ENCODE measurements at places on chromosomes 7 and 10. TPM values are rescaled to one million over a fixed set of nuclear protein-coding genes. Genes with fewer than 3 reads are reported as not detected.
A peak's percentile ranks its signal among the peaks of the same experiment; 100 is the strongest.

Gene SLC39A12
- not detected for total RNA-seq

Gene GNGT1
- total RNA-seq: not detected

DNA sequence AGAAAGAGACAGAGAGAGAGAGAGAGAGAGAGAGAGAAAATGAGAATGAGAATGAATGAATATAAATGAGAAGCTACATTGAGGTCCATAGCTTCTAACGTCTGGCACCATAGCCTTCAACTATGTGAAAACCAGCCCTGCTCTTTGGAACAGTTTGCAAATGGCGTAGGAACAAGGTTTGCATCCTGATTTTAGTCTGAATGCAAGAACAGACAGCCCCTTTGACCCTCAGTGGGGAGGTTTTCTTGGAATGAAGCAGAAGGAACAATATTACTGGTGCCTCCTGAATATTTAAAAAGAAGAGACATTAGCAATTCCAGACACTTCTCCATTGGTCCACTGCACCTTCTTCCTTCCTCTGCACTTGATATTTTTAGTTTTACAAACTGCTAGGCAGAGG lies 23.0 kb downstream of the LHPP start:
- H3K4me1 ChIP-seq: no peaks in the 10 kb centered on the region
- no peak for DNase-seq
- H3K27me3 ChIP-seq: no peaks in the 10 kb centered on the region

Gene OPN4
- not detected for total RNA-seq

Gene TBXAS1
- 1.1 TPM for total RNA-seq

Gene PRRT4
- total RNA-seq: 0.62 TPM

DNA sequence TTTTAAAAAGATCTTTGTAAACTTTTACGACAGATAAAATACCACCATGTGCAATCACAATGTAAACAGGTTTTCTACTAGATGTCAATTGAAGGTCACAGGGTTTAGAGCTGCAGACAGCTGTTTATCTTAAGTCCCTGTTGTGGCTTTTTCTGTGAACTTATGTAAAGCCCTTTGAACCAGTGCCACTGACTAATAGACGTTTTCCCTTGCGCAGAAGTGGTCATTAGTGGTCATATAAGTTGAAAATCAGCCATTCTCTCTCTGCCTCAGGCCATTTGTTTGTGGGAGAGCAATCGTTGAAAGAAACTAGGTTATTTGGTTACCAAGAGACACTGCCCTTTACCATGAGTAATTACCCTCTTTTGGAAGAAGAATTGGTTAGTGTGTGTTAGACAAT lies 23.9 kb downstream of the CACNB2 start:
- DNase-seq: peak; percentile 85
- H3K27me3 ChIP-seq: no peaks in the 10 kb centered on the region
- H3K4me3 ChIP-seq: peak overlapping the region; percentile 31
- peak overlapping the region; percentile 77 for H3K27ac ChIP-seq
- H3K4me1 ChIP-seq: peaks cover 22% of the 10 kb centered on the region

- H3K4me1 ChIP-seq: peaks cover 4% of the 10 kb centered on the region
- H3K36me3 ChIP-seq: no peaks in the 10 kb centered on the region
- H3K27me3 ChIP-seq: no peaks in the 10 kb centered on the region
- peak; percentile 45 for DNase-seq
Observed at GRCh38 chr7:131027287-131027773, 293.3 kb upstream of the KLF14 start.

Gene FRG2B
- total RNA-seq: not detected

- no peak overlapping the region for H3K27ac ChIP-seq
- H3K36me3 ChIP-seq: no peaks in the 10 kb centered on the region
- H3K4me3 ChIP-seq: no peak overlapping the region
- peaks cover 12% of the 10 kb centered on the region for H3K27me3 ChIP-seq
- no peak for DNase-seq
Observed at GRCh38 chr10:5498791-5499492, 428 bp downstream of the CALML5 start.

GRCh38 chr7:91233212-91233611 lies 31.0 kb upstream of the FZD1 start:
- H3K4me1 ChIP-seq: peaks cover 10% of the 10 kb centered on the region
- DNase-seq: no peak
- no peaks in the 10 kb centered on the region for H3K36me3 ChIP-seq
- H3K4me3 ChIP-seq: no peak overlapping the region
- H3K27me3 ChIP-seq: no peaks in the 10 kb centered on the region

GRCh38 chr10:5806745-5807144 lies 6.5 kb downstream of the GDI2 start:
- no peaks in the 10 kb centered on the region for H3K27me3 ChIP-seq
- H3K4me3 ChIP-seq: no peak overlapping the region
- no peak overlapping the region for H3K27ac ChIP-seq
- H3K36me3 ChIP-seq: peaks cover 5% of the 10 kb centered on the region

DNA sequence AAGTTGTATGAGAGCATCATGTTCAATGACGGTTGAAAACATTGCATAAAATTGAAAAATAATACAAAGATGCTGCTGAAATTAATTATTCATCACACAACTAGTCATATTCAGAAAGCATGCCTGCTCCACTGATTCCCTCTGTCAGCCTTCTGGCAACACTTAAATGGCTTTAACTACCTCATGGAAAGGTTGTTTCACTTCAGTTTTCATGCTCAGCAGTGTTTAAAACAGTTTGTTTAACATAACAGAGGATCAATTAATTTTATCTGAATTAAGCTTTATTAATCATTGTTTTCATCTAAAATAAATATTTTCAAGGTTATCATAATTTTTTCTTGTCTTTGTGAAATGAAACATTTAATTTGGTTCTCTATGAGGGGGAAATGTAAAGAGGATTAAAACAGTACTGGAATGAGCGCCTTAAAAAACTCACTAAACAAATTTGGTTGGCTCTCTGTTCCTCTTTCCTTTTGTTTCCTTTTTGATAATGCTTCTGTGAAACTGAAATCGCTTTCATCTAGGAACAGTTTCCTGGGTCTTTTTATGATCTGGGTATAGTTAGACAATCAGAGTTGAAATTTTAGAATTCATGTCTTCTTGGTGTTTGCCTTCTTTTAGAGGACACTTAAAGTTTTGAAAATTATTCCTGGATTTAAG lies 427.4 kb downstream of the SH2D4B start:
- no peak for DNase-seq
- no peaks in the 10 kb centered on the region for H3K36me3 ChIP-seq
- H3K4me1 ChIP-seq: no peaks in the 10 kb centered on the region
- H3K27me3 ChIP-seq: no peaks in the 10 kb centered on the region
- H3K27ac ChIP-seq: no peak overlapping the region
- H3K4me3 ChIP-seq: no peak overlapping the region

Gene FOXI2
- not detected for total RNA-seq

GRCh38 chr7:96225251-96225650 lies 96.6 kb downstream of the SLC25A13 start:
- no peaks in the 10 kb centered on the region for H3K36me3 ChIP-seq
- no peak for DNase-seq
- H3K4me1 ChIP-seq: no peaks in the 10 kb centered on the region
- H3K27me3 ChIP-seq: no peaks in the 10 kb centered on the region
- H3K27ac ChIP-seq: no peak overlapping the region
- H3K4me3 ChIP-seq: no peak overlapping the region

- peak; percentile 45 for DNase-seq
- no peak overlapping the region for H3K4me3 ChIP-seq
- no peaks in the 10 kb centered on the region for H3K27me3 ChIP-seq
- no peaks in the 10 kb centered on the region for H3K36me3 ChIP-seq
- no peak overlapping the region for H3K27ac ChIP-seq
Observed at GRCh38 chr10:112732277-112732921, 217.6 kb upstream of the TCF7L2 start.

DNA sequence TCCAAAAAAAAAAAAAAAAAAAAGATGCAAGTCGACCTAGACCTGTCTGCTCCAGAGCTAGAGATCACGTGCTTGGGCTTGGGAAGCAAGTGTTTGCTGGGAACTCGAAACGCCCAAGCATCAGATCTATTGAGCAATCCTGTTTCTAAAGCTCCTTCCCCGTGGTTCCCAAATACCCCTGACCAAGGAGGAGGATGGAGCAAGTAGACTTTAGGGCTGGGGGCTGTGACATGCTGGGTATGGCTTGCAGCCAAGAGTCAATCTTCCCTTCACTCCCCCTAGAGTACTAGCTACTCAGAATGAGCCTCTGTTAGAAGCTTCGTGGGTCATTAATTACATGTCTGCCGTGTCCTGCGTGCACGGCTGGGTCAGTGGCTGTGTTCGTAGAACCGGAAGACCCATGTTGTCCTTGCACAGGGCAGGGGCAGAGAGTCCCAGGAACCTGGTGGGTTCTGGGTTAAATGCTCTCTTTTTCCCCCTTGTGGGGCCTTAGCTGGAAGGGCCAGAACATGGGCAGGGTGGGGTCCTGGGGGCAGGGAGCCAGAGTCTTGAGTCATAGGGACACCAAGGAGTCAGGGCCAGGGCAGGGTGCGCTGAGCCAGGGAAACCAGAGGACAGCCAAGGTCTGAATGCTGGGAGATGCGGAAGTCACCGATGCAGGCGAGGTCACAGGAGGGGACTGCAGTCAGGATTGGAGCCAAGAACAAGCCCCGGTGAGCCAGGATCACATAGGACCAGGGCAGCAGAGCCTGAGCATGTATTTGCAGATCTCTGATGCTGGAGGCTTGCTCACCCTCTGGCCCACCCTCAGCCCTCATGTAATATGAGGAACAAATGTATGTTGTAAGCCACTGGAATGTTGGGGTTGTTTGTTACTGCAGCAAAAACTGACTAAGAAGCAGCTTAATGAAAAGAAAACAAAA lies 34.6 kb upstream of the TPST1 start:
- H3K4me1 ChIP-seq: no peaks in the 10 kb centered on the region
- H3K4me3 ChIP-seq: no peak overlapping the region
- no peaks in the 10 kb centered on the region for H3K27me3 ChIP-seq
- H3K36me3 ChIP-seq: no peaks in the 10 kb centered on the region
- H3K27ac ChIP-seq: no peak overlapping the region
- no peak for DNase-seq

Gene PLPP4
- total RNA-seq: 44.1 TPM

- H3K27ac ChIP-seq: no peak overlapping the region
- no peak for DNase-seq
- H3K4me3 ChIP-seq: no peak overlapping the region
- H3K36me3 ChIP-seq: no peaks in the 10 kb centered on the region
- H3K27me3 ChIP-seq: no peaks in the 10 kb centered on the region
- H3K4me1 ChIP-seq: peaks cover 14% of the 10 kb centered on the region
Observed at GRCh38 chr7:69819333-69819705, 221.0 kb downstream of the AUTS2 start.

DNA sequence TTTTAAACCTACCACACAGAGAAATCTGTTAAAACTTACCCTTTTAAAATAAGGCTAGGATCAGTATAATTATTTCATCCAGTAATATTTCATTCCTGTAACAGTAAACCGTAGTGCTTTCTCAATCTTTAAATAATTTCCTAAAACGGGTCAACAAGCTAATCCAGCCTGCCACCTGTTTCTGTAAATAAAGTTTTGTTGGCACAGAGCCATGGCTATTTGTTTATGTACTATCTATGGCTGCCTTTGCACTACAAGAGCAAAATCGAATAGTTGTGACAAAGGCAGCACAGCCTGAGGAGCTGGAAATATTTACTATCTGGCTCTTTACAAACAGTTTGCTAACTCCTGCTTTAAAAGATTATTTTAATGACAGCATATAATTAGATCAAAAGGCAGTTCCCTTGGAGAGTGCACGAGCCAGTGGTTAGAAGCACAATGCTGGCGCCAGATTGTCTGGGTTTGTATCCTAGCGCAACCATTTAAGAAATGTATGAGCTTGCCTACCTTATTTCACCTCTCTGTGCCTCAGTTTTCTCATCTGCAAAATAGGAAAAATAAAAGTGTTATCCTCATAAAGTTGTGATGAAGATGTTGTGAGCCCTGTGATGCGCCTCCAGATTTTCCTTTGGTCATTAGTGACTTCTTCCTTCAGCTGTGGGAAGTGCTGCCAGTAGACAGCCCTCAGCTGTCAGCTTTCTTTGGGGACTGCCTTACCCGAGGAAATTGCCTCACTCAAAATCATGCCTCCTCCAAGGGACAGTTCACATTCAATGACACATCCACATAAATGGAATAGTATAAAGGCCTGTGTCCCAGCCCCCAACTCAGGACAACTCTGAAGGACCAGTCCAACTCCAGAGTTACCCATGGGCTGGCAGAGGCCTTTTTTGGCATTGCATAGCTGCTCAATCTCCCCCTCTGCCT lies 11.8 kb upstream of the MIOS start:
- DNase-seq: no peak
- H3K4me3 ChIP-seq: no peak overlapping the region
- H3K27me3 ChIP-seq: no peaks in the 10 kb centered on the region
- peaks cover 14% of the 10 kb centered on the region for H3K4me1 ChIP-seq

GRCh38 chr10:21030091-21030490 lies 133.0 kb upstream of the NEBL start:
- H3K27ac ChIP-seq: no peak overlapping the region
- H3K36me3 ChIP-seq: no peaks in the 10 kb centered on the region
- H3K4me3 ChIP-seq: no peak overlapping the region
- DNase-seq: peak; percentile 8

DNA sequence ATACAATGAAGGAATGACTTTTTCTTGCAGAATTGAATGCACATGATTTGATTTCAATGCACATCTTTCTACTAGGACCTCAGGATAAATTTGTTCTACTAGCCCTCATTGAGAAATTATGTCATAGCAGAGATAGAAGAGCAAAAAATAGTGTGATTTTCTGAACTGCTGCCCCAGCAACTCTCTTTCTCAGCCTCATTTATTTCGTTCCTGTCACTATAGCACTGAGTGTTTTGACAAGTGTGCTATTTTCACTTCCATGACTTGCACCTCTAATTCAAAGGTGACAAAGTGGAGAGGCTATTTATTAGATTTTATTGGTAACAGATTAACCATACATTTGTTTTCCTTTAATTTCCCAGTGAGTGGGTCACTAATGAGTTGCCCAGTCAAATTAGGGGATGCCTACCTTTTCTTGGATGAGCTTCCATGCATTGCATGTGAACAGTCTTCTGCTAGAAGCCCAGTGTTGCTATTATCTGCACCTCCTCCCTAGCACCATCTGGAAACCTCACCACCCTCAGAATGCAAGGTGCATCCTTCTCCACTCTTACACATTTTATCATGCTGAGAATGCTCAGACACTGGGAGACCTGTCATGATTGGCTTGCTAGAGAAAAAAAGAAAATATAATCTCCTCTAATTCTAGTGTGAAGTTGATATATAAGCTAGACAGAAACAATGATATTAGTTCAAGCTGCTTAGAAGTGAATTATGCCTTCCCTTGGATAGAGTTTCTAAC lies 119.6 kb upstream of the CTTNBP2 start:
- DNase-seq: no peak
- H3K4me3 ChIP-seq: no peak overlapping the region
- no peak overlapping the region for H3K27ac ChIP-seq
- no peaks in the 10 kb centered on the region for H3K27me3 ChIP-seq
- no peaks in the 10 kb centered on the region for H3K36me3 ChIP-seq
- no peaks in the 10 kb centered on the region for H3K4me1 ChIP-seq

DNA sequence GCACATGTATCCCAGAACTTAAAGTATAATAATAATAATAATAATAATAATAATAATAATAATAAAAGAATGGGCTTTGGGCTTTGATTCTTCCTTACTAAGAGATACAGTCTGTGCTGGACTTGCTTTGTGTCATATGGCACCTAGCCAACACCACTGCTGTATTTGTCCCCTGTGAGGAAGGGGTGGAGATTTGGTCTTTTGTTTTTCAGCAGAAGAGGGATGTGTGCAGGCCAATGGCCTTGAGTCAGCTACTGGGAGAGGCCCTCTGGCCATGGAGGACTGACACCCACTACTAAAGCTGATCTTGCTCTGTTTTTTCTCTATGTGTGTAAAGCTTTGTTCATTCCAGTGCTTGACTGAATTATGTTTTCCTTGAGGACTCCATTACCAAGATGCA lies 573.0 kb upstream of the PCDH15 start:
- H3K4me1 ChIP-seq: no peaks in the 10 kb centered on the region
- no peak overlapping the region for H3K27ac ChIP-seq
- no peak for DNase-seq
- H3K4me3 ChIP-seq: no peak overlapping the region

- H3K4me1 ChIP-seq: no peaks in the 10 kb centered on the region
- H3K36me3 ChIP-seq: no peaks in the 10 kb centered on the region
- no peak overlapping the region for H3K27ac ChIP-seq
- H3K27me3 ChIP-seq: no peaks in the 10 kb centered on the region
Observed at GRCh38 chr7:66824041-66824440, 83.5 kb downstream of the RABGEF1 start.
